T-helper 22 cell (primary cell): ENCODE measurements at places on chromosomes 7 and 10.
A peak's percentile ranks its signal among the peaks of the same experiment; 100 is the strongest.

- DNase-seq, result no peak
Observed at GRCh38 chr10:122301055-122301810, 30.1 kb downstream of the BTBD16 start.

DNA sequence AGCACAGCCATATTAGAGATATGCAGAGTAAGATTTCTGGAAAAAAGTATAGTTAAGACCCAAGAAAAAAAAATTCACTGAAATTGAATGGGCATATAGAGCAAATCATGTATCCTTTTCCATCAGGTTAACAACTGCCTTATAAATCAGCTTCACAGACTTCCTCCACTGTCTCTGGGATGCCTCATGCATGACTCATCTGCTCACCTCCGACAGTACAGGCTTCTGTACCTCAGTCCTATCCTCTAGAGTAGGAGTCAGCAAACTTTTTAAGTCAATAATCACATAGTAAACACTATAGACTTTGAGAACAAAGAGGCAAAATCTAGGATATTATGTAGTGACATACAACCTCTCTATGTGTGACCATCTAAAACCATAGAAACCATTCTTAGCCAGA lies 211.6 kb upstream of the SP8 start:
- DNase-seq, result no peak

GRCh38 chr7:131057015-131057793 lies 270.5 kb upstream of the MKLN1 start:
- DNase-seq, result no peak

- DNase-seq, result no peak
Observed at GRCh38 chr10:43595739-43596298, 10.4 kb upstream of the ZNF485 start.

DNA sequence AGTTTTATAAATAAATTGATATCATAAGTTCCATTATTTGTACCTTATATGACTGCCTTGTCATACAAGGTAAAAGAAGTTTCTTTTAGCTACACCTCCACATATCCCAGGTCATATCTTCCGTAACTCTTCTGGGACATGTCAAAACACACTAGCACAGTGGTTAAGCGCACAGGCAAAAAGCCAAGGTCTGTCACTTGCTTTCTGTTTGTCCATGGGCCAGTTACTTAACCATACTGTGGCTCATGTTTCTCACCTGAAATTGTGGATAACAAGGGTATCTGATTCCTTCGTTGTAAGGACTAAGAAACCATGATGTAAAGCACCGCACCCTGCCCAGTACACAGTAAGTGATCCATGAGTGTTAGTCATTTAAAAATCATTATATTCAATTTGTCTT lies 56.2 kb downstream of the SEMA3D start:
- no peak for DNase-seq

DNA sequence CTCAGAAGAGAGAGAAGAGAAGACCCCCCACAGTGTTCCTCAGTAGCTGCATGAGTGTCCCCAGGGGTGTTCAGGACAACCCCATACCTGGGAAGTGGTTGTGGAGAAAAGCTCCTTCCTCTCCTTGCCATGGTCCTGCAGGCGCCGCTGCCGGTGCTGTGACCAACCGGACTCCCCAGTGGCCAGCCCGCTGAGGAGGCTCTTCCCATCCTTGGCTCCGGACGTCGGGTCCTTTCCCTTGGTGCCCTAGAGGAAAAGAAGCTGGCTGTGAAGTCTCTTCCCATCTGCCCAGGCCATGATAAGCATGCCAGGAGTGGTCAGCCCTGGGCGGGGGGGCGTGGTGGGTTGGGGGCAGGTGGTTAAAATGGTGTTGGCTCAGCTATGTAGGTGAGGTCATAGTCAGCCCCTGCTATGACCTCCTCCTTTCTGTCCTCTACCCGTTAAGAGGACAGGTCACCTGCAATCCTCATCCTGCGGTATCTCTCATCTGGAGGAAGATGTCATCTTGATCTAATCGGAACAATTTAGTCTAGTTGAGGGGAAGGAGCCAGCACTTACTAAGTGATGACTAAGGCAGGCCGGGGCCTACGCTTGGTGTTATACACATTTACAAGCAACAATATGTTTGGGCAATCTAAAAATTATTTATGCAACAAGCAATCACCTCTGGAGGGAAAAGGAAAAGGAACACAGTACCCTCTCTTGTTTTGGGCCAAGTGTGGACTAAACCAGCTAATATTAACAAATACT lies 13.2 kb downstream of the WDR91 start:
- no peak for DNase-seq

DNA sequence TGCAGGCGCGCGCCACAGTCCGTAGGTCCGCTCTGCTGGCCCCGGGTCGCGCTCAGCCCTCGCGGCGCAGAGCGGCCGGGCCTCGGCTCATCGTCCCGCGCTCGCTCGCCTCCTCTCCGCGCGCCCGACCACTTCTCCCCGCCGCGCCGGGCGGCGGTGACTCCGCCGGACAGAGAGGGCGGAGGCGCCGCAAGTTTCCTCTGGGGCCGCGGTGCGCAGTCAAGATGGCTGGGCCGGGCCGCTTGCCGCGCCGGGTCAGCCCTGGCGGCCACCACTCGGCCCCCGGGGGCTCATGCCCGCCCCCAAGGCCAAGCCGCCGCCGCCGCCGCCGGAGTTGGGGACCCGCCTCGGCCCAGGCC lies 441 bp downstream of the FZD8 start:
- DNase-seq, result no peak

DNA sequence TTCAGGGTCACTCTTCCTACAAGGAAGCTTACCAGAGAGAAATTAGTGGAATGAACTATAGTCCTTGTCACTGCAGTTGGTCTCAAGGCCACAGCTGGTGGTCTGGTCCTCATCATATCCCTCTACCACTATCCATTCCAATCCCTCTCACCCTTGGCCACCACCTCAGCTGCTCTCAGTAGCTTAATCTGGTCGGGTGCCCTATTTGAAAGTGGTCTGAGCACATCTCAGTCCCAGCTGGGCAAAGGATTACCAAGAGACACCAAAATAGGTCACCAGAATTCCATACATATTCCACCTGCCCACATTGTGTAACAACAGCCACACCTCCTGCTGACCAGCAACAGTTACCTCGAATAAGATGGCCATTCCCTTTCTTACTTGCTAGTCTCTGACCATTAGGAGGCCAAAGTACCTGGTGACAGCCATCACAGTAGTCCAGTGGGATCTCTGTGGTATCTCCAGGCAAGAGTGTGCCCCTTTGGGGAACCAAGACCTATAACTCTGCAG lies 3.3 kb upstream of the ZC3HAV1 start:
- DNase-seq, result no peak

GRCh38 chr7:127803626-127804025 lies 151.6 kb downstream of the SND1 start:
- no peak for DNase-seq

GRCh38 chr10:93165367-93165766 lies 91.7 kb downstream of the CYP26A1 start:
- DNase-seq, result no peak

- no peak for DNase-seq
Observed at GRCh38 chr7:92621561-92622023, 31.4 kb upstream of the FAM133B start.

DNA sequence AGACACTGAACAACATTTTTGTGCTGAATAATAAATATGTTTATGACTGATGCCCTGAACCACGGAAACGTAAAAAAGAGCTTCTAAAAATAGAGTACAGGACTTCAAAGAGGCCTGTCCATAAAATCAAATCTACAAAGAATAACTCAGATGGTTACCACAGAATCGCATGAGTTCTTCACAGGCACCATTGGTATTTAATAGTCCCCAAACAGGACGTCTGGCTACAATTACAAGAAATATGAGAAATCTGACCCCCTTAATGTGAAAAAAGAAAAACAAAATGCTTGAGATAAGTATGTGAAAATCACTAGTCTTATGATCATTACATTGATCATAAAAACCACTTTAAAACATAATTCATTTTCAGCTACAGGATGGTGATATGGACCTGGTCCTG lies 20.8 kb downstream of the CYTH3 start:
- no peak for DNase-seq

GRCh38 chr10:26860102-26860442 lies 686 bp downstream of the ABI1 start:
- peak; percentile 60 for DNase-seq

DNA sequence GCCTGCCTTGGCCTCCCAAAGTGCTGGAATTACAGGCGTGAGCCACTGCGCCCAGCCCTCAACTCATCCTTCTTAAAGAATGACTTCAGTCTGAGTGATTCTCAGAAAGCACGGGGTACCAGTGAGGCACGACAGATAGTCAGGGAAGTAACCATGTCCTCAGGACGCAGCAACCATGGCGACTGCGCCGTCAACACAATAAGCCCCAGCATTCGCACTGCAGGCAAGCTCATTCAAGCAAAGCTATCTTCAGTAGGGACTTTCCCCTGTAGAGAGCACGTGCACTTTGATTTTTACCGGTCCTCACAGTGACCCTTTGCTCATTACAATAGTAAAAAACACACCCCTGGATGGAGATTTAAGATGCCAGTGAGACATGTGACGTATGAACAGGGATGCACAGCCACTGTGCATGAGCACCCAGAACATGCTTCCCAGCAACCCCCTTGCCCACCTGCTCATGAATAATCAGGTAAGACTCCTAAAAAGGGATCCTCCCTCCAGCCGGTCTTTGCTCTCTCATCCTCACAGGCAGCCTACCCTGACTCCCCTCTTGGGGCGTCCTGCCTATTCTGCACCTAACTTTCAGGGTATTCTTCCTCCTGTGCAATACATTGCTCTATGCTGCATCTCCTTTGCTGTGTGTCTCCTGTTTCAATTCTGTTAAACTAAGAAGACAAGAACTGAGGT lies 9.1 kb downstream of the WDR86 start:
- DNase-seq, result peak; percentile 31

DNA sequence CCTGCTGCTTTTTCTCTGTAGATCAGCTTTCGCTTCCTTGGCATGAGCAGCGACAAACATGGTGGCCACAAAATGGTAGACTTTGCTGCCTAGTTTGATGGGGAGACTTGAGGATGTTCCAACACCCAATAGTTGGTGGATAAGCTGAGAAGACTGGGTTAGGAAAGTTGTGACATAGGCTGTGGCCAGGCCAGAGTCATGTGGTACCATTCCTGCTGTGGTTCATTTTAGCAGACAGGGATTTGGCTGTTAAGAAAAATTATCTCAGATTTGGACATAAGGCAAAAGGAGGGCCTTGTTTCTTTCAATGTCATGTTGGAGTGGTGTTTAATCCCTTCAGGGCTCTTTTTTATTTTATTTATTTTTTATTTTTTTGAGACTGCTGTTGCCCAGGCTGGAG lies 26.6 kb upstream of the FAM180A start:
- DNase-seq, result no peak

GRCh38 chr7:37285706-37286453 lies 162.8 kb downstream of the ELMO1 start:
- DNase-seq, result no peak

GRCh38 chr7:70655694-70656093 lies 476.2 kb upstream of the GALNT17 start:
- DNase-seq, result no peak

DNA sequence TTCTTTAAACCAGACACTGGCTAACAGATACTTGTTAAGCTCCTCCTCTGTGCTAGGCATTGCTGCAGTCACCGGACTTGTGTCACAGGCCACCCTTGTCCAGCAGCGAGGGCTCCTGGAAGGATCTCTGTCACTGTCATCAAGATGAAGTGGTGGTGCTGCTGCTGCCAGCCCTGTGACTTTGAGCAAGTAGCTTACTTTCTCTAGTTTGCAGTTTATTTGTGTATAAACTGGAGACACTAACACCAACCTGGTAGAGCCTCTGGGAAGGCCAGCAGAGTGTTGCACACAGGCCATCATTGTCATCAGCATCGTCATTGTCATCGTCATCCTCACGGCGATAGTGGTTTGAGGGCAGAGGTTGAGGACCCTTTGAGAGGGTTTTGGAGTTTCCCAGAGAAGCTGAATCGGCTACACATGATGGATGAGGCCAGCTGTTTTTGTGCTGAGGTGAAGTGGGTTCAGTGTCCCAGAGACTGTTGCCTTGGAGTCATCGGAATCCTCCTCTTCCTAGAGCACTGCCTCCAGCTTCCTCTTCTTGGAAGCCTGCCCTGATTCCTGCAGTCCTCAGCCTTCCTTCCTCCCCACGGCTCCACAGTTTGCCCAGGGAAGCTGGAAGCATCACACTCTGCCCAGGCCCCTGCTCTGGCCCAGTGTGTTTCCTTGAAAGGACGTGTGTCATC lies 128.4 kb downstream of the GRK5 start:
- DNase-seq, result no peak

- no peak for DNase-seq
Observed at GRCh38 chr10:9823268-9823930, 1194.3 kb upstream of the CELF2 start.

DNA sequence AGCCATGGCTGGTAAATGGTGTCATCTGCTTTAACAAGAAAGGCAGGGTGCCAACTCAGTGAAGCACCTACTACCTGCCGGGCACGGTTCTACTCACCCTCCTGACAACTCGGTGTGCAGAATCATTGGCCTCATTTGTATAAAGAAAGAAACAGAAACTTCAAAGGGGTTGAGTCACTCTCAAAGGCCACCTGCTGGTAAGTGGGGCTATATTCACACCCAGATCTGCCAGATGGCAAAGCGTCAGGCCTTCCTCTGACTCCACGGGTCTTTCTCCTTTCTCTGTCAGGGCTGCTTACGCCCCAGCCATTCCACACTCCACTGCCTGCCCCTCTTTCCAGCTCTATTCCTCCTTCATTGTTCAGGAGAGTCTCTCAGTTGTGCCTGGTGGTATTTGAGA lies 309.2 kb downstream of the GFRA1 start:
- no peak for DNase-seq

- DNase-seq, result no peak
Observed at GRCh38 chr10:31912898-31913850, 15.5 kb downstream of the ARHGAP12 start.

GRCh38 chr10:102630663-102631062 lies 13.6 kb upstream of the TRIM8 start:
- DNase-seq, result no peak

DNA sequence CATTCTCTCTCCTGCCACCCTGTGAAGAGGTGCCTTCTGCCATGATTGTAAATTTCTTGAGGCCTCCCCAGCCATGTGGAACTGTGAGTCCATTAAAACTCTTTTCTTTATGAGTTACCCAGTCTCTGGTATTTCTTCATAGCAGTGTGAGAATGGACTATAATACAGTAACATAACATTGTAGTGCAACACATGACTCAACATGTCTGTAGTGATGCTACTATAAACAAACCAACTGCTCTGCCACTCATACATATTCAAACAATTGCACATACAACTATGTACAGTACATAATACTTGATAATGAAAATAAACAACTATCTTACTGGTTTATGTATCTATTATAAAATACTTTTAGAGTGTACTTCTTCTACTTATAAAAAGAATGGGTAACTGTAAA lies 7.1 kb downstream of the ATOH7 start:
- no peak for DNase-seq

- DNase-seq, result no peak
Observed at GRCh38 chr10:7317786-7318446, 92.9 kb downstream of the SFMBT2 start.

DNA sequence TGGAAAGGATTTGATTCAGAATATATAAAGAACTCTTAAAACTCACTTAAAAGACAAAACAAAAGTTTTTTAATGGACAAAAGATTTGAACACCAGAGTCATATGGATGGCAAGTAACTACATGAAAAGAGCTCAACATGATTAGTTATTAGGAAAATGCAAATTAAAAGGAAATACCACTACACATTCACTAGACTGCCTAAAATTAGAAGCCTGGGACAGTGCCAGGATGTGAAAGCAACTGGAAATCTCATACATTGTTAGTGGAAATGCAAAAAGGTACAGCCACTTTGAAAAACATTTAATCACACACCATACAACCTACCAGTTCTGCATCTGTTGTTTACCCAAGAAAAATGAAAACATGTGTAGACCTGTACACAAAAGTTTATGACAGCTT lies 48.8 kb downstream of the RALA start:
- DNase-seq, result no peak

GRCh38 chr7:44609829-44610228 lies 3.4 kb downstream of the OGDH start:
- no peak for DNase-seq
